ENCODE measurements at places on chromosomes 3 and 15.

- no peak for DNase-seq
Observed at GRCh38 chr15:49621887-49622286, 1.0 kb downstream of the DTWD1 start.

DNA sequence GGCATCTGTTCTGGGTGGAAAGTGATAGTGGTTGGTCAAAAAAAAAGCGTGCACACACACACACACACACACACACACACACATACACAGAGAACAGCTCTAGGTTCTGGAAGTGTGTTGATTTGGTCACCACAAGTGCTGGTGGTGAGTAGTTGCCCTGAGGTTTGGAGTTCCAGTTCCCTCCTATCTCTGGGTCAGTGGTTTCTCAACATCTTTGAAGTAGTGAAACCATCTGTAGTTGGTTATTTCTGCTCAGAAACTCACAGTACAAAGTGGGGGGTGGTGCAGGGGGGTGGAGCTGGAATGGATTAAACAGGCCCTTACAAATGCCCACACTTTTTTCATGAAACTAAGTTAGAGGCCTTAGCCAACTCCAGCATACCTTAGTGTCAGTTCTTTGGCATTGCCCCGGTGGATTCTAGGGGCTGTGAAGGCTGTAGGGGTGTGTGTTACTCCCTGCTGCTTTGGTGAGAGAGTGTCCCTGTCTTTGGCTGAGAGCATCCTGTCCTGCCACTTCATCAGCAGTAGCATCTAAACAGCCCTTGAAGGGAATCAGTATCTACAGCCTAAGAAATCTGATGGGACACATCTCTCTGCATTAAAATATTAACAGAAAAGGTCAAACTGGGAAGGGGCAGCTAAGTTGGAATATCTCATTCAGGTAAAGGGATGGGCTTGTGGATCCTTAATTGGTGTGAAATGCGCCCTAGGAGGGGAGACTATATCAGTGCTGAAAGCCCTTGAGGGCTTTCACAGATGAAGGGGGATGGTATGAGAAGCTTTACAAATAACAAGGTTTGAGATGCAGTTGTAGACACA is 20.6 kb downstream of the SMAD3 start:
- peak; percentile 53 for DNase-seq

GRCh38 chr3:159390656-159391212 is 588.9 kb downstream of the MFSD1 start:
- DNase-seq, result no peak

DNA sequence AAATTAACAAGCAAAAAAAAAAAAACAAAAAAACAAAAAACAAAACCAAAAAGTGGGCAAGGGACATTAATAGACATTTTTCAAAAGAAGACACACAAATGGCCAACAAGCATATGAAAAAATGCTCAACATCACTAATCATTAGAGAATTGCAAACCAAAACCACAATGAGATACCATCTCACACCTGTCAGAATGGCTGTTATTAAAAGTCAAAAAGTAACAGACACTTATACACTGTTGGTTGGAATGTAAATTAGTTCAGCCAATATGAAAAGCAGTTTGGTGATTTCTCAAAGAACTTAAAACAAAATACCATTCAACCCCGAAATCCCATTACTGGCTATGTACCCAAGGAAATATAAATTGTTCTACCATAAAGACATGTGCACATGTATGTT is 222.4 kb upstream of the CD96 start:
- DNase-seq, result no peak

- peak; percentile 27 for DNase-seq
Observed at GRCh38 chr15:98651581-98652220, 3.4 kb downstream of the IGF1R start.

- no peak for DNase-seq
Observed at GRCh38 chr15:52683580-52683979, 4.4 kb upstream of the ATOSA start.

DNA sequence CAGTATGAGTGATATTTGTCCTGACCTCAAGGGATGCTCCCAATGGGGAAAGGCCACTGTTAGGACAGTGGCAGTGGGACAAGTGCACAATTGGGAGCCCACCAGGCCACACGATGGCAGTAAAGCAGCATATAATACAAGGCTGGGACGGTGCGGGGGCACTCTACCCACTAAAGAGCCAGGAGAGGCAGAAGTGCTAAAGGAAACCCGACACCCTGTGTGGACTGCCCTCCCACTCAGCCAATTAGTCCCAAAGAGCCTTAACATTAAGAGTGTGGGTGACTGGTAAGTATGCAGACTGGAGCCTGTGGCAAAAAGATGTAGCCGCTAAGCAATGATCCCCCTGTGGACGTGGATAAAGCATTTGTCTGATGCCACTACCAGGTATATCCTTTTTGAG is 8.2 kb upstream of the ZNF589 start:
- DNase-seq, result peak; percentile 81

DNA sequence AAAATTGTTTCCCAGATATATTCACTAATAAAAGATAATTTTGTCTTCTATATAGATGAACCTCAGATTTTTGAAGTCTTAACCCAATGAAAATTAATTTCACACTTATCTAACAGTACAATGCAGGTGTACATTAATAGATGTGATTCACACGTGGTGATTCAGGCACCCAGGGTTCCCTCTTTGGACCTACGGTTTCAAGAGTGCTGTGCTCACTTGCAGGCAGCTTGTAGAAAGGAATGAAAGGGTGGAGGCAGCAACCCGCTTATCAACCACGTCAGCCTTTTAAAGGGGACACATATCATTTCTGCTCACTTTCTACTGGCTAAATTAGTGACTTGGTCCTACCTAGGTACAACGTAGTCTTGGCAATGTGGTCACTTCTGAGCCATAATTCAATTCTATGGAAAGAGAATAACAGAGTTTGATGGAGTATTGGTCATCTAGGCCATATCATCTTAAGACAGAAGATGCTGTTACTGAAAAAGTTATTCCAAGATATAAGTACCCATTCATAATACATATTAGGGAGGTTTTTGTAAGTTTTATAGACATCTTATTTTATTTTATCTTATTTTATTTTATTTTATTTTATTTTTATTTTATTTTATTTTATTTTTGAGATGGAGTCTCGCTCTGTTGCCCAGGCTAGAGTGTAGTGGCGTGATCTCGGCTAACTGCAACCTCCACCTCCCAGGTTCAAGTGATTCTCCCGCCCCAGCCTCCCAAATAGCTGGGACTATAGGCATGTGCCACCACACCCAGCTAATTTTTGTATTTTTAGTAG is 37.9 kb downstream of the ACP3 start:
- no peak for DNase-seq

GRCh38 chr3:132087356-132087755 is 52.5 kb upstream of the CPNE4 start:
- no peak for DNase-seq

GRCh38 chr3:193391902-193392301 is 13.3 kb upstream of the ATP13A5 start:
- no peak for DNase-seq

- no peak for DNase-seq
Observed at GRCh38 chr3:191795196-191795595, 334.2 kb downstream of the PYDC2 start.

DNA sequence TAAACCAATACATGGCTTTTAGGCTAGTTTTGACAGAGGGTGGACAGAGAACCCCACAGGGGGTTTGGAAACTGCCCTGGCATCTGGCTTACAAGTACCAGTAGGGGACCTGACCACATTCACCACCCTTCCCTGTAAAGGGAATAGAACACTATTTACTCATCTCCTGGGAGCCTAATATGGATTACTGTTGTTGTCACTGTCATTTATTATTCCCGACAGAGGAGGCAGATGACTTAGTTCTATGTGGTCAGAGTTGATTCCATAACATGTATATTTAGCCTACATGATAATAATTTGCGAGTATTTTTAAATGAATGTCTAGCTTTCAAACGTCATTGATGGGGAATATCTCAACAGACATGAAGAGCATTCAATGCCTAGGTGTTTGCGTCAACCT is 15.9 kb downstream of the ZBTB38 start:
- no peak for DNase-seq

DNA sequence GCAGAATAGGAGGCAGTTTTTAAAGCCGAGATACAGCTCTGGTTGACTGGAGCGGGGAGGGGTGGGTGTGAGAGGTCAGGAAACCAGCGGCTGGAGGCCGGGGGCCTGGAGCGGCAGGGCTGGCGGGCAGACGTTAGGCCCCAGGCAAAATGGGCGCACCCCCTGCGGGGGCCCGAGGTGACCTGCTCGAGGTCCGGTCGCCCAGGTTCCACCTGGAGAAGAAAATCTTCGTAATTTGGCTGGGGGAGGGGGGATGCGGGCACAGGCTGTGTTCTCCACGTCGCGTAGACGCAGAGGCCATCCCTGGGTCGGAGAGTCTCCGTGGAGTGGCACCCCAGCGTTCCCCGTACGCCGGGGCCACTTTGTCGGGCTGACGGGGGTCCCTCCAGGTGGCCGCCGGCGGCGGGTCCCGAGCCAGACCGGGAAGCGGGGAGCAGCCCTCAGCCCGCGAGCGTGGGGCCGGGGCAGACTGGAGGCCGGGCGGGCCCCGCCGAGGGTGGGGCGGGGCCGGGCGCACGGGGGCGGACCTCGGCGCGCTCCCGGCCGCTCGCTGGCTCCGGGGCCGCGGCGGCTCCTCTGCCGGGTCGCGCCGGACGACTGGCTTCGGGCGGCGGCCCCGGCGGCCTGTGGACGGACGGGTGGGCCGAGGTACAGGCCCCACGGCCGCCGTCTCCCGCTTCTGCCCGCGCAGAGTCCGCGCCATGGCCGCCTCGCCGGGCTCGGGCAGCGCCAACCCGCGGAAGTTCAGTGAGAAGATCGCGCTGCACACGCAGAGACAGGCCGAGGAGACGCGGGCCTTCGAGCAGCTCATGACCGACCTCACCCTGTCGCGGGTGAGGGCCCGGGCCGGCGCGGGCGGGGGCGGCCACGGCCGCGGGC is at the start of gene CRTC3:
TSS of gene CRTC3 (plus strand) at position 553 of the 879 bp plus-strand sequence. CDS start at position 702, 149 bp downstream.
- peak; percentile 72 for DNase-seq

DNA sequence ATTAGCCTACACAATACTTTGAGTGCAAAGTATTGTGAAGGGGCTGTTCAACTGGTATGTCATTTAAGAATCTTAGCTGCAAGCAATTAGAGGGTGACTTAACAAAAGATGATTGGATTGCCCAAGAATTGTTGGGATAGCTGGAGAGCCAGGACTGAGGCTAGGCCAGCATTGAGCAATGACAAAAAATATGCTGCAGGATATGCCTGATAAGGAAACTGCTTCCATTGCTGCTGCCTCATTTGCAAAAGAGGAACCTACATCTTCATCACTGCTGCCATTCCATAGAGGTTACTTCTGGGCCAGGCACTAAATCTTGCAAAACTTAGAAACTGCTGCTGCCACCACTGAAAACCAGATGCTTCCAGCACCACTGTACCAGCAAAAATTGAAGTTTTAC is 108.0 kb upstream of the TBC1D5 start:
- no peak for DNase-seq

- no peak for DNase-seq
Observed at GRCh38 chr15:98596131-98596530, 52.2 kb upstream of the IGF1R start.

DNA sequence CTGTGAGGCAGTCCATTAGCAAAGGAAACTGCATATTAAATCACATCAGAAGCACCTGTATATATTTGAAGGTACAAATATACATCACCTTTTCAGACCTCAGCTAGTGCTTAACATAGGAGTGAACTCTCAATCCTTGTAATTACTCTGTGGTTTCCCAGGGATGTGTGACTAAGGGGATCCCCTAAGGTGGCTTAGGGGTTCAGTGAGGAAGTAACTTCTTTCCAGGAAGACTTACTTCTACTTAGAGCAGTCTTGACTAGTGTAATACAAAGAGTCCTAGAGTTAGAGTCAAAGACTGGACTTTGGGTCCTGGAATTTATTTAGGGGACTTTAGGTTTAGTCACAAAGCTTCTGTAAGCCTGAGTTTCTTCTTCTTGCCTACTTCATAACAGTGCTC is 8.7 kb upstream of the SUMF1 start:
- DNase-seq, result no peak

DNA sequence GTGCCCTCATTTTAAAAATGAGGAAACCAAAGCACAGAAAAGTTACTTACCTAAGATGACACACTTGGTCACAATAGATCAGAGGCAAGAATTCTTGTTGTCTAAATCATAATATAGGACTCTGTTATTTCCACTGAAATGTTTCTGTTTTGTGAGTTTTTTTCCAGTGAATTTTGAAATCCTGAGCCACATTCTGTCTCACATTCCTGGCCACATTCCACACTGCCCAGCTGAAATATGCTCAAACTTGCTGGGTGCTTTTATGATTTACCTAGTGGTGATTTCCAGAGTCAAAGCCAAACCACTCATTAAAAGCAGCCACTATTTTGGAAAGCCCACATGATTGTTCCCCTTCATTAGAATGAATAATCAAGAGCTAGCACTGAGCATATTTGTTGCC is 82.3 kb upstream of the NPHP3 start:
- no peak for DNase-seq

GRCh38 chr15:74405823-74406222 is 27.9 kb downstream of the SEMA7A start:
- no peak for DNase-seq

- peak; percentile 21 for DNase-seq
Observed at GRCh38 chr15:60374628-60375081, 23.1 kb downstream of the ANXA2 start.

DNA sequence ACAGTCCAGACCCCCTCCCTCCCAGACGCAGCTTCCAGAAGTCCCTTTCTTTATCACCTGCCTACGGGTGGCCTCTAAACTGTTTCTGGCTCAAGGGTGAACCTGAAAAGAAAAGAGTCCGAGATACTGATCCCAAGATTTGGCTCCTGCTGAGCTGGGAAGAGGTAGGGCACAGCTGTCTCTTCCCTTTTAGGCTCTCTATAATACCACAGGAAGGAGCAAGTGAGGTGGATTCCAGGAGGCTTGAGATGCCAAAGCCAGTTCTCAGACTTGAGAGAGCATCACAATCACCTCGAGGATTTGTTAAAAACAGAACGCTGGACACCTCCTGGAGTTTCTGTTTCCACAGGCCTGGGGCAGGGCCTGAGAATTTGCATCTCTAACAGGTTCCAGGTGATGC is 12.3 kb downstream of the ST8SIA2 start:
- DNase-seq, result no peak

GRCh38 chr15:96309143-96309660 is 21.3 kb upstream of the NR2F2 start:
- no peak for DNase-seq

GRCh38 chr3:15676259-15676658 is 74.7 kb downstream of the BTD start:
- no peak for DNase-seq

- no peak for DNase-seq
Observed at GRCh38 chr3:24562895-24563294, 68.2 kb upstream of the THRB start.

- DNase-seq, result peak; percentile 49
Observed at GRCh38 chr3:107753494-107753893, 230.7 kb downstream of the BBX start.

DNA sequence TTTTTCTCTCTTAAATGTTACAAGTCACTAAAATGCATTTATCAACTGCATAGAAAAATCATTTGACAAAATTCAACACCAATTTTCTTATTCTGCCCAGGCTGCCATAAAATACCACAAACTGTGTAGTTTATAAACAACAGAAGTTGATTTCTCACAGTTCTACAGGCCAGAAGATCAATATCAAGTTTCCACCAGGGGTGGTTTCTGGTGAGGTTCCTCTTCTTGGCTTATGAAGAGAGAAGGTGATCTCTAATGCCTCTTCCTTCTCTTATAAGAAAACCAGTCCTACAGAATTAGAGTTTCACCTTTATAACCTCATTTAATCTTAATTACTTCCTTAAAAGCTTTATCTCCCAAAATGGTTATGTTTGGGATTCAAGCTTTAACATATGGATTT is 10.9 kb upstream of the CD200R1L start:
- DNase-seq, result no peak
